Stimulated activated CD8-positive, alpha-beta memory T cell treated with anti-CD3 and anti-CD28 coated beads, Interleukin-7, amount 100 ng/mL, for 48 hours (primary cell): ENCODE measurements at places on chromosomes 11 and 22.
A peak's percentile ranks its signal among the peaks of the same experiment; 100 is the strongest.

- DNase-seq = no peak
Measured at GRCh38 chr11:57306161-57306876, 18.4 kb downstream of the TNKS1BP1 start.

DNA sequence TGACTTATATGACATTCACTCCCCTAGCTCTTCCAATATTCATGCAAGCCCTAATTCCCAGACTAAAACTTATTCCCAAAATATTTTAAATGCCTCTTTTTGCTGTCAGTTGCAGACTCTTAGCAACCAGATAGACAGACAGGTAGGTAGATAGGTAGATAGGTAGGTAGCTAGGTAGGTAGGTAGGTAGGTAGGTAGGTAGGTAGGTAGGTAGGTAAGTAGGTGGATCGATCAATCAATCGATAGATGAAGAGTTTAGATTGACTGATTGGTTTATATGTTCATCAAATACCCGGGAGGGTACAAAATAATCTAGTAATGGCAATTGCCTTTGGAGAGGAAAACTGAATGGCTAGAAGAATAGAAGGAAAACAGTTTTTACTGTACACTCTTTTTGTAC lies 86.3 kb downstream of the TTC28 start:
- no peak for DNase-seq

- no peak for DNase-seq
Measured at GRCh38 chr22:47167056-47167455, 404.6 kb downstream of the TBC1D22A start.

- DNase-seq = no peak
Measured at GRCh38 chr11:17859552-17859951, 125.0 kb downstream of the KCNC1 start.

DNA sequence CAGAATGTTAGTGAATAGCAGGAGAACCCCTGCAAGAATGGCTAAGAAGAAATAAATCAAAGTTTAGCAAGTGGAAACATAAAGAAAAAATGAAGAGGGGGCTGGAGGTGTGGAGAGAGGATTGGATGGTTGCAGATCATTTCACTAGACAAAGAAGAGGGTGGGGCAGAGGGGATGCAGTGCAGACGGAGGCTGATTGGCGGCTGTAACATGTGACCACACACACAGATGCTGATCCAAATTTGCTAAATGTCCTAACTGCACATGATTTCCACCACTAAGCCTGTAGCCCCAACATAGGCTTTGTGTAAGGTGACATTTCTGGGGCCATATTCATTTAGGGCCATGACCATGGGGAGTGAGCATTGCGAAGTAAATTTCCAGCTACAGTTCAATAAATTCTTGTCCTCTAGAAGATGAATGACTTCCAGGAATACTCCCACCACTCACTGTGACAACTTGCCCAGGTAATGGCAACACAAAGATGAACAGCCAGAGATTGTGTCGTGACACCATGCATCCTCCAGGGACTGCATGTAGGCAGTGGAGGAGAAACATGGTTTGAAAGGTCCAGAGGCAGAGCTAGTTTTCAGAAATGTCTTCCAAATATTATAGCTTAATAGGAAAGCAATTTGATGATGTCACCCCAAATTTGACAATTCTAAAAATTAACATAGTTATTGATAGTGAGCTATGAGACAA lies 6.8 kb downstream of the KRTAP5-11 start:
- no peak for DNase-seq

DNA sequence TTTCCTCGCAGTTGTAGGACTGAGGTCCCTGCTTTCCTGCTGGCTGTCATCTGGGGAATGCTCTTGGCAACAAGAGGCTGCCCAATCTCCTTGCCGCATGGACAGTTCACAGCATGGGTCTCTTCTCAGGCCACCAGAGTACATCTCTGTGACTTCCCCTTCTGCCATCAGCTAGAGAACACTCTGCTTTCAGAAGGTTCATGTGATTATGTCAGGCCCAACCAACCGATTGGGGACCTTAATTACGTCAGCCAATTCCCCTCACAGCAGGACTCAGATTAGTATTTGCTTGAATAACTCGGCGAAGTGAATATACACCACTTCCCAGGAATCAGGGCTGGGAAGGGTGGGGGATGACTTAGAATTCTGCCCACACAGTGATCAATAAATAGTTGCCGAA lies 61.9 kb upstream of the CSNK2A3 start:
- DNase-seq = no peak

DNA sequence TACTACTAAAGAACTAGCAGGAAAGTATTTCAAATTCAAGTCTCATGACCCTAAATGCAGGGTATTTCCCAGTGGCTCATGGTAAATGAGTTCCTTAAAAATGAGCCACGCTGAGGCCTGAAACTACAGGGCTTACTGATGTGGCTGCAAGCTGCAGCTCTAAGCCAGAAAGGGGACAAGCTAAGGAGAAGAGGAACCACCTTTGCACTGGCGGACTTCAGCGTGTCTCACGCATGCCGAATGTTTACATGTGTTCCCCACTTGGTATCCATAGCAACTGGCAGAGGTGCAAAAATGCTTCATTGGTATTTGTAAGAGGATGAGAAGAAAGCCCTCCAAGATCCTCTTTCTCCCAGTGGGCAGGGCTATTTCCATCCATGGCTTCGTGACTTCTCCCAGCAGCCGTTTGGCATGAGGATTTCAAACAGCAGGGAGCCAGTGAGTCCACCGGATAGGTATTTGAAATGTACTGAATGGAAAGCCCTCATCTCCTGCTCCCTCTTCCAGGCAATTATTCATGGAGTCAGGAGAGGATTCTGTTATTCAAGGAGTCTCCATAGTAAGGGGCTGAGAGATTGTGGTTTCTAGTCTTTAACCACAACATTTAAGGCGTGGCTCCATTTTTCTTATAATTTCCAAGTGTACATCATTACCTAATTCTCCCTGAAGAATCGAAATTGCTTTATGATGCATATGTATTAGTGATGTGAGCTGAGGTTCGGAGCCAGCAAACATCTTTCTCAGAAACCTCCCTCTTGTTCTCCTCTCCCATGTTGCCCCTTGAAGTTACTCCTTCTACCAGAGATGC lies 55.3 kb upstream of the CD44 start:
- peak; percentile 62 for DNase-seq

- no peak for DNase-seq
Measured at GRCh38 chr11:42770444-42771065, 541.2 kb upstream of the API5 start.

DNA sequence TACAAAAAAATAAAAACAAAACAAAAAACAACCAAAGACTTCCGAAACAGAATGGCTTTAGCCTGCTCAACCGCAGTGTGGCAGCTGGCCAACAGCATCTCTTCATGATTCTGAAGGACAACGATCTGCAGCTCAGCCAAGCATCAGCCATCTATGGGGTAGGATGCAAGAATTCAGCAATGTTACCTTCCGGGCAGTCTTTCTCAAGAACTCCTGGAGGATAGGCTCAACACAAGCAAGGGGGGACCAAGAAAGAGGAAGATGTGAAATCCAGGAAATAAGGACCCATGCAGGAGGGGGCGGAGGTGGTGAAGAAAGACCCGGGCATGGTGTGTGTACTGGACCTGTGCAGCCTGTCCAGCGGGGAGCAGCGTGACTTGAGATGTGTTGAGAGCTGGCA lies 3.5 kb upstream of the TSPO start:
- DNase-seq = no peak

- no peak for DNase-seq
Measured at GRCh38 chr11:32752001-32752400, 42.5 kb downstream of the CCDC73 start.

DNA sequence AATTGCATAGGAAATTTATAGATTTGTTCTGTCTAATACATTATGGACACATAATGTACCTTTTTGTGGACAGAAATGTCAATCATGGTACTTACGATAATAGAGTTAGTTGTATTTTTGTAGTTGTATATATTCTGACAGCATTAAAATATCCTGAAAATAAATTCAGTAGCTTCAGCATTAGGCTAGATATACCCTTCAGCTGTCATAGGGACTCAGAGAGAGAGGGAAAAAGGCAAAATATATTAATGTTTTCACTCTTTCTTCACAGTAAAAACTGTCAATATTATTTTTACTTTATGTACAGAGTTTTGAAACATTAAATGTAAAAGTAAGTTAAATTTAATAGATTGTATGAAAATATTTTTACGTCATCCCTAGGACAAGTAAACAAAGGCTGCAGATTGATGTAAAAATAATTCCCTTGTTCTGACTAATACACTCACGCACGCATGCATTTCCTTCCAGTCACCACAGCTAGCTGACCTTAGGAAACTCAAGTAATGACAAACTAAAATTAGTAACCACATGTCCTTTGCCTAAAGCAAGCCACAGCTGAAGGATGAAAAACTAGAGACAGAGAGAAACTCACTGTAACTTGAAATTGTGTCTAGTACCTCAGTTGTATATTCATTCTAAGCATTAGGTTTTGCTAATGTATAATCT lies 104.7 kb upstream of the CARD18 start:
- DNase-seq = no peak

DNA sequence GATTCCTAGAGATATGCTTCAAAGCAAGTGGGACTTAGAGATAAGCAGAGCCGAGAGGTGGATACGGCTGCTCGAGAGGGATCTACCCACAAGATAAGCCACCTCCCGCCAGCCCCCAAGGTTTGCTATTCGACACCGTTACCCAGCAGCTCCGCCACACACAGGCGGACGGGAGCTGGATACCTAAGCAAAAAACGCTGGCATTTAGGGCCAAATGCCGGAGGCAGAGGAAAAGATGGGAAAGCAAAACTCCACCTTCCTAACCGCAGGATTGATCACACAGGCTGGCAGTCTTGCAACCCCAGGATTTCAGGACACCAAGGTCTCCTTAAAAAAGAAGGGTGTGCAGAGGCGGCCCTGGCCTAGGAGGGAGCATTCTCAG lies 709 bp downstream of the FTH1 start:
- no peak for DNase-seq

DNA sequence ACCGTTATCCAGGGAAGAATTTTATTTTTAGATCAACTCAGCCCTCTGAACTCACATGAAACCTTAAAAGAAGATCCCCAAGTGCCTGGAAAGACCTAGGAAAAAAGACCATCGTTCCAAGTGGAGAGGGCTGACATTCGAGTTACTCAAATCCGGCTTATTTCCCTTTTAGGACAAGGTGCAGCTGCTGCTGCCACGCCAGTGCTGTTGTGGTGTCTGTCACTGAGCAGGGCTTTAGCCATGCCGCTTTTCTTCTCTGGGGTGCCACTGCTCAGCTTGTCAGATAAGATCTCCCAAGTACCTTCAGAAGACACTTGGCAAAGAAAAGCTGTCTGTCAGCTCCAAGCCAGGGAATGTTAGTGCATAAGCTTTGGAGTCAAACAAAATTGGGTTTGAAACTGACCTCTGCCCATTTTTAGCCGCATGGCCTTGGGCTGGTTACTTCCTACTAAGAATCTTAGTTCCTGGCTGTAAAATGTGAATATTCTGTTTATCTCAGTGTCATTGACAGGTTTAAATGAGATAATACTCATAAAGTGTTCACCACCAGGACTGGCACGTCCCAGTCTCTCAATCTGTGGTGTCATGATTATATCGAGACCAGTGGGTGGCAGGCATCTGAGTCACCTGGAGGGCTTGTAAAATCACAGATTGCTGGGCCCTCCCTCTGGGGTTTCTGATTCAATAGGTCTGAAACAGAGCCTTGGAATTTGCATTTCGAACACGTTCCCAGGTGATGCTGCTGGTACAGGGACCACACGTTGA lies 117.5 kb downstream of the PKNOX2 start:
- no peak for DNase-seq

DNA sequence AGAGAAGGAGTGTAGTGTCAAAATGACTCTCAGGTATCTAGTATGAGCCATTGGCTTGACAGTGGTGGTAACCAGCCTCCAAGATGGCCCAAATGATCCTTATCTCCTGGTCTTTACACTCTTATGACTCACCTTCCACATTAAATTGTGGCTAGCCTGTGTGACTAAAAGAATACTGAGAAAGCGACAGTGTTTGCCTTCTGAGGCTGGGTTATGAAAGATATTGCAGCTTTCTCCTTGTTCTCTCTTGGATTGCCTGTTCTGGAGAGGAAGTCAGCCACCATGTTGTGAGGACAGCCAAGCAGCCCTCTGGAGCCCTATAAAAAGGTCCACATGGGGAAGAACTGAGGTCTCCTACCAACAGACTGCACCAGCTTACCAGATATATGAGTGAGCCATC lies 15.8 kb downstream of the C11orf71 start:
- DNase-seq = no peak

DNA sequence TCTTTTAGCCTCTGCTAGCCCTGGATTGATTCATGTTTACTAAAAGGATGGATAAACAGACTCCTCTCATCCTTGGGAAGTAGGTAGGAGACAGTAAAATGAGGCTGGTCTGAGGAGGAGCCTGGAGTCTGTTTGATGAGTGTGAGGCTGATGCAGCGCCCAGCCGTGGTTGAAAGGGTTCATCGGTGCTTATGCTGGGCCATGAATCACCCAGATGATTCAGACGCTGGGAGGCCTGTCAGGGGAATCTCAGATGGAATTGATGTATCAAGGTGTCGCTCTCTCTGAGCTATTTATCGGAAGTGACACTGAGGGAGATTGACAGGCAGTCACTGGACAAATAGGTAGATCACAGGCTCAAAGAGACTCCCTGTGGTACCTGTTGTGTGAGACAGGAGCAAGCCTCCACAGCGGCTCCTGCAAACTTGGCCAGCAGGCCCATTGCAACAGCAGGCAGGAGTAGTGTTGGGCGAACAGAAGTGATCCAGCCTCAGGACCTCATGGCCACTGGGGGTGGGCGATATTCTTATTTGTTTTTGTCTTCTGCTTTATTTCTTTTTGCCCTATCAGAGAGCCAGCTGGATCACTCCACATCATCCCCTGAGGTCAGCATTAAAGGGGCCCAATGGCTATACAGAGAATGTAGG lies 109.9 kb upstream of the CADM1 start:
- no peak for DNase-seq

- no peak for DNase-seq
Measured at GRCh38 chr11:12393691-12394090, 16.3 kb downstream of the PARVA start.

DNA sequence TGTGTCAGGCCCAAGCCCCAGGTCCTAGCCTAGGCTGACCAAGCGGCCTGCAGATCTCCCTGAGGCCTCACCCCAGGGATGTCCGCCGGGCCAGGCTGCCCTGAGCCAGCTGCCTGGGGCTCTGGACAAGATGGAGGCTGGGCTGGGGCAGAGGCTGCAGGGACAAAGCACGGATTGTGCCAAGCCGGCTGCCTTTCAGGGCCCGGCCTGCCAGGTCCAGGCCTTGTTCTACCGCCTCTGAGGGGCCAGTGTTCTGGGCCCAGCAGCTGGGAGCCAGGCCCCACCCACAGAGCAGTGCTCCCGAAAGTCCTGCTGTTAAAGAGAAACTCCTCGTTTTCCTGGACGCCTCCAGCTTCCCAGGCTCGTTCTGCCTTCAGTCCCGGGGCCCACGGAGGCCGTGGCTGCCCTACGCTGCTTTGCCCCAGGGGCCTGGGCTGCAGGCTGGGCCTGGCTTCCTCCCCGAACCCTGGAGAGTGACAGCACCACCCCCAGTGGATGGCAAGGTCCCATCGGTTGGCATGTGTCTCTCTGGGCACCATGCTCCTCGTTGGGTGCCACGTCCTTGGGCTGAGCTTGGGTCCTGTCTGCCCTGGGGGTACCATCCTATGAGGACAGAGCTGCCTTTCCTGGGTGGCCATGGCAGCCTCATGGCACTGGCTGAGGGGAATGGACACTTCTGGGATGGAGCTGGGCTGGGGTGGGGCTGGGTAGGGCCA lies 7.6 kb downstream of the BRSK2 start:
- no peak for DNase-seq

- DNase-seq = no peak
Measured at GRCh38 chr11:11332141-11332710, 20.8 kb downstream of the CSNK2A3 start.

GRCh38 chr11:23336961-23337360 lies 476.7 kb upstream of the CCDC179 start:
- no peak for DNase-seq

- no peak for DNase-seq
Measured at GRCh38 chr11:22807391-22807790, 22.2 kb downstream of the SVIP start.
